Type B pancreatic cell (in vitro differentiated cells): ENCODE measurements at places on chromosomes 6 and 20. TPM values are rescaled to one million over a fixed set of nuclear protein-coding genes. Genes with fewer than 3 reads are reported as not detected.

GRCh38 chr6:41775293-41775882, 4.3 kb downstream of the FRS3 start:
- DNase-seq, result no peak
- no peak overlapping the region for H3K27ac ChIP-seq
- no peaks in the 10 kb centered on the region for H3K36me3 ChIP-seq
- H3K27me3 ChIP-seq, result no peaks in the 10 kb centered on the region
- peaks cover 5% of the 10 kb centered on the region for H3K4me1 ChIP-seq
- H3K4me3 ChIP-seq, result no peak overlapping the region

DNA sequence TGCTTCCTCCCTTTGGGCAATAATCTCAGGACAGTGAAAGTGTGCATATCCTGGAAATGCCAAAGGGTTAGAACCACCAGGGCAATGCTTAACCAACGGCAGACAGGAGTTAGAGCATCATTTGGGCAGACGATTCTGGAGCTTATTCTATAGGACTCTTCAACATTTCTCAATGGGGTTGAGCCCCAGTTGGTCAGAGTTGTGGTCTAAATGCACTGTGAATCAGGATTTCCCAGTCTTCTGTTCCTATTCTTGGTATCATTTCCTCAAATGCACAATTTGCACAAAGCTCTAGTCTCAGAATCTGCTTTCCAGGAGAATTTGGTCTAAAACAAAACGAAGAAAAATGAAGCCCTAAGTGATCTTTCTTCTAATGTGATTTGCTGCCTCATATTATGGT, 389.6 kb upstream of the JAG1 start:
- peaks cover 14% of the 10 kb centered on the region for H3K4me1 ChIP-seq
- H3K27me3 ChIP-seq, result no peaks in the 10 kb centered on the region
- H3K4me3 ChIP-seq, result no peak overlapping the region

GRCh38 chr6:4125933-4126864, 9.2 kb downstream of the ECI2 start:
- H3K27me3 ChIP-seq, result no peaks in the 10 kb centered on the region
- no peak overlapping the region for H3K4me3 ChIP-seq
- peaks cover 43% of the 10 kb centered on the region for H3K36me3 ChIP-seq
- H3K27ac ChIP-seq, result no peak overlapping the region
- H3K4me1 ChIP-seq, result no peaks in the 10 kb centered on the region

GRCh38 chr6:21811484-21811883, 217.9 kb downstream of the SOX4 start:
- no peak for DNase-seq
- peaks cover 33% of the 10 kb centered on the region for H3K4me1 ChIP-seq
- no peaks in the 10 kb centered on the region for H3K27me3 ChIP-seq
- peaks cover 41% of the 10 kb centered on the region for H3K36me3 ChIP-seq

GRCh38 chr6:114421199-114421598, 78.4 kb upstream of the HS3ST5 start:
- H3K4me3 ChIP-seq, result no peak overlapping the region
- H3K27me3 ChIP-seq, result peaks cover 18% of the 10 kb centered on the region
- peaks cover 7% of the 10 kb centered on the region for H3K4me1 ChIP-seq
- no peak for DNase-seq
- no peaks in the 10 kb centered on the region for H3K36me3 ChIP-seq

- H3K36me3 ChIP-seq, result no peaks in the 10 kb centered on the region
- no peak within 1 kb of the TSS for H3K27ac ChIP-seq
- no peak for DNase-seq
- H3K4me1 ChIP-seq, result peaks cover 4% of the 10 kb centered on the region
- no peak within 1 kb of the TSS for H3K4me3 ChIP-seq
Observed at GRCh38 chr20:63547725-63548480, at the start of gene SRMS. TSS of gene SRMS (minus strand) at chr20:63547749. CDS start at chr20:63547463, 286 bp downstream.

GRCh38 chr6:45857827-45858226, 157.8 kb downstream of the CLIC5 start:
- peaks cover 10% of the 10 kb centered on the region for H3K4me1 ChIP-seq
- no peak overlapping the region for H3K27ac ChIP-seq
- peaks cover 33% of the 10 kb centered on the region for H3K27me3 ChIP-seq
- H3K36me3 ChIP-seq, result no peaks in the 10 kb centered on the region

GRCh38 chr20:49435639-49436038, 46.8 kb downstream of the KCNB1 start:
- no peak overlapping the region for H3K27ac ChIP-seq
- DNase-seq, result no peak
- H3K4me3 ChIP-seq, result no peak overlapping the region
- H3K36me3 ChIP-seq, result no peaks in the 10 kb centered on the region
- no peaks in the 10 kb centered on the region for H3K4me1 ChIP-seq

DNA sequence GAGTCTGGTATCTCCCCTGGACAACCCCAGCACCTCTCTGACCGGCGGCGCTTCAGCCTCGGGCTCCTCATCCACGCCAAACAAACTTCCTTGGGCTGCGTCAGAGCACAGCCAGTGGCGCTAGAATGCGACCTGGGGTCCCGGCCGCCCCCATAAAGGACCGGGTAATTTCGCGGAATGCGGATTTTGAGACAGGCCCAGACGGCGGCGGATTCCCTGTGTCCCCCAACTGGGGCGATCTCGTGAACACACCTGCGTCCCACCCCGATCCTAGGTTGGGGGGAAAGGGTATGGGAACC, 1.6 kb downstream of the FOXP4 start:
- peak overlapping the region; percentile 82 for H3K27ac ChIP-seq
- H3K4me3 ChIP-seq, result peak overlapping the region; percentile 98
- peaks cover 3% of the 10 kb centered on the region for H3K27me3 ChIP-seq
- no peak for DNase-seq
- H3K4me1 ChIP-seq, result peaks cover 57% of the 10 kb centered on the region

DNA sequence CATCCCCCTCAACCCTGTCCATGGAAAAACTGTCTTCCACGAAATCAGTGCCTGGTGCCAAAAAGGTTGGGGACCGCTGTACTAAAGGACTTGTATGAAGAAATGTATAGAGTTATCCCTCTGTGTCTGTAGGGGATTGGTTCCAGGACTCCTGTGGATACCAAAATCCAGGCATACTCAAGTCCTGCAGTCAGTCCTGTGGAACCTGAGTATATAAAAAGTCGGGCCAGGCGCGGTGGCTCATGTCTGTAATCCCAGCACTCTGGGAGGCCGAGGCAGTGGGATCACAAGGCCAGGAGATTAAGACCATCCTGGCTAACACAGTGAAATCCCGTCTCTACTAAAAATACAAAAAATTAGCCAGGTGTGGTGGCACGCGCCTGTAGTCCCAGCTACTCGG, 42.0 kb downstream of the LCA5 start:
- no peak overlapping the region for H3K4me3 ChIP-seq
- no peak overlapping the region for H3K27ac ChIP-seq
- H3K36me3 ChIP-seq, result peaks cover 12% of the 10 kb centered on the region
- DNase-seq, result no peak
- H3K4me1 ChIP-seq, result no peaks in the 10 kb centered on the region

DNA sequence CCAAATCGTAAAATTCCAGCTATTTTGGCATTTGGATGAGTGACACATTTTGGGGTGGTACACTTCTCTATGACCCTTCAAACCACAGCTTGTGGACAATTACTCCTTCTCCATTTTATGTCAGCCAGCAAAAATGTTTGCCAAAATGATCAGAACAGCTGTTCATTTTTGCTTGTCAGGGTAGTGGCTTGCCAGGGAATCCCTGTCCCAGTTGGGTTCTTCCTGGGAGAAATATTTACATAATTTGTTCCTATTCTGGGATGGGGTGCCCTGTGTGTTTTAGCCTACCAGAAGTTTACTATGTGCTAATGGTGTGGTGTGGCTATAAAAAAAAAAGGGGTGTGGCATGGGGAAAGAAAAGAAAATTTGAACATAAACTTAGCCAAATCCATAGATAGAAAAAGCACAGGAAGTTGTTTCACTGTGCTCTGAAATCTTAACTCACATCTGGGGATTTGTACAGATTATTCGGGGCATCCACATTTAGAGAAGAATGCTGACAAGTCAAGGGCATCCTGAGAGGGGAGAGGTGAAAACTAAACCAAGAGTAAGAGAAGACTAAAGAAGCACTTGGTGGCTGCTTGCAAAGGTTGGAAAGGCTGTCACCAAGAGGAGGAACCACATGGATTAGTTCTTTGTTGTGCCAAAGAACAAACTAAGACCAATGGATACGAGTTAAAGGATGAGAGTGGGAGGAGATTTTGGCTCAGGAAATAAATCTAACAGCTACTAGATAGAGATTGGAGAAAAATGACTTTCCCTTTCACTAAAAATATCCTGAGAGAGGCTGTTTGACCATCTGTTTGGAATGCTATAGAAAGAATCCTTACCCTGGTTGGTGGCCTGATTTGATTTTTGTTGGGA, 55.2 kb upstream of the RBM24 start:
- DNase-seq, result no peak
- H3K36me3 ChIP-seq, result no peaks in the 10 kb centered on the region
- H3K27me3 ChIP-seq, result no peaks in the 10 kb centered on the region

GRCh38 chr6:91415031-91415605, 828.2 kb upstream of the MAP3K7 start:
- no peaks in the 10 kb centered on the region for H3K36me3 ChIP-seq
- H3K4me3 ChIP-seq, result no peak overlapping the region
- no peak overlapping the region for H3K27ac ChIP-seq
- H3K4me1 ChIP-seq, result no peaks in the 10 kb centered on the region

DNA sequence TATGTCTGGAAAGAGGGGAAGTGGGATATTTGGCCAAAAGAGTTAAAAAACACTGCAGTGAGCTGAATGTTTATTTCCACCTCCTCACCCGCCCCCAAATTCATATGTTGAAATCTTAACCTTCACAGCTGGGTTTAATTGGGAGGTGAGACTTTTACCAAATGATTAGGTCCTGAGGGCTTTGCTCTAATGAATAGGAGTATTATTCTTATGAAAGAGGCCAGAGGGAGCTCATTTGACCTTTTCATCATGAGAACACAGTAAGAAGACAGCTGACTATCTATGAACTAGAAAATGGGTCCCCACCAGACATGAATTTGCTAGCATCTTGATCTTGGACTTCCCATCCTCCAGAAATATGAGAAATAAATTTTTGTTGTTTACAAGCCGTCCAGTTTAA, 1028.9 kb downstream of the PHF3 start:
- H3K27me3 ChIP-seq, result no peaks in the 10 kb centered on the region
- no peaks in the 10 kb centered on the region for H3K4me1 ChIP-seq

DNA sequence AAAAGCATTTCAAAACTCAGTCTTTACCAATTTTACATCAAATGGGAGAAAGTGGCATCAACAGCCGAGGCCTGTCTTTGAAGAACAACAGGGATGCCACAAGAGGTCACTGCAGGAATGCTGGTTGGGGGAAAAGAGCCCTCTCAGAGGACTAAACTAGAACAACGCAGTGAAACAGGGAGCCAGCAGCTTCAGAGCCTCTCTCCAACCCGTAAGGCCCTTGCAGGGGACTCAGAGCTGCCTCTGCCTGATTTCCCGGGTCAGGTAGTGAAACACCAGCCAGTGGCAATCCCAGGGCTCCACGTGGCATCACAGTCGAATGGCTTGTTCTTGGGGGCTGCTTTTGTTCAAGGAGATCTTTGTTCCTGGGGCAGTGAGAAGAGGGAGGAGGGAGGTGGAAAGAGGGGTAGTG, 55.0 kb upstream of the KCNK16 start:
- peaks cover 5% of the 10 kb centered on the region for H3K4me1 ChIP-seq
- no peak overlapping the region for H3K4me3 ChIP-seq
- H3K27me3 ChIP-seq, result peaks cover 11% of the 10 kb centered on the region
- DNase-seq, result no peak

- peaks cover 5% of the 10 kb centered on the region for H3K4me1 ChIP-seq
- H3K27me3 ChIP-seq, result peaks cover 14% of the 10 kb centered on the region
- H3K27ac ChIP-seq, result no peak overlapping the region
- DNase-seq, result no peak
- H3K4me3 ChIP-seq, result no peak overlapping the region
Observed at GRCh38 chr20:49377326-49377725, 99.5 kb upstream of the ZNFX1 start.

DNA sequence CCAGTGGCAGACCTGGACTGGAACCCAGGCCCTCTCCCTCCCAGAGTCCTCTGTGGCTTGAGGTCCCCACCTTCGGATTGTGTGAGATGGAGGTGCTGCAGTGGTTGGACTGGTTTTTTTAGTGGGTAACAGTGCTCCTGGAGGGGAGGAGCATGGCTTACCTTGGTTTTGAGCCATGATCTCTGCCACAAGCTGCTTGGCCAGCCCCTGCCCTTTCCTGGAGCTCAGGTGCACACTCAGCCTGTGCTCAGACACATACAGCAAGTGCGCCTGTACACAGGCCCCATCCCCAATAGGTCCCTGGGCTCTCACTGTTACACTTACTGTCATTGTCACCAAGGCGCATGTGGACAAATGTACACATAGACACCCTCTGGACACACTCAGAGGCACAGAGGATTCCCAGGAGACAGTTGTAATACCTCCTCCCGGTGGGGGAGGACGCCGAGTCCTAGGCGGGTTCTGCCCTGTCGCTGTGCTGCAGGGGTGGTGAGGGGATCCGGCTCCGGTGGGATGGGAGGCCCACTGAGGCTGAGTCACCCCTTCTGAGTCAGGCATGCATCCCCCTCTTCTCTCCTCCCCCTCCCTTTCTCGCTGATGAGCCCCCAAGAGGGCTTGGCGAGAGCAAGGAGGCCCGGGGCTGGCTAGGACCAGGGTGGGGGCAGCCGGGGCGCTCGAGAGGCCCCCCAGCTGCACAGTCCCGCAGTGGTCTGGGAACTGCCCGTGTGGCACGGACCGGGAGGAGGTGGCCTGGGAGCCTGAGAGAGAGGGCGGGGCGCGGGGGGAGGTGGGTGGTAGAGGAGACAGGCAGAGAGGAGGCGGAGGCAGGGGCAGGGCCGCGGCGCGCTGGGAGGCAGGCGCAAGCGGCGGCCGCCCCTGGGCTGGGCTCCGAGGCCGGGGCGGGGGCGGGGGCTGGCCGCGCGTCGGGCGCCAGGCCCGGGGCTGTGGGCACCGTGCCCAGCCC, 522 bp upstream of the EPB41L1 start:
- peak overlapping the region; percentile 78 for H3K4me3 ChIP-seq
- no peaks in the 10 kb centered on the region for H3K36me3 ChIP-seq
- DNase-seq, result peak; percentile 79
- H3K27me3 ChIP-seq, result no peaks in the 10 kb centered on the region
- peaks cover 16% of the 10 kb centered on the region for H3K4me1 ChIP-seq

- DNase-seq, result no peak
- H3K27ac ChIP-seq, result no peak overlapping the region
- no peaks in the 10 kb centered on the region for H3K4me1 ChIP-seq
- no peak overlapping the region for H3K4me3 ChIP-seq
- no peaks in the 10 kb centered on the region for H3K36me3 ChIP-seq
Observed at GRCh38 chr6:37634238-37634826, 63.4 kb downstream of the MDGA1 start.

- peaks cover 10% of the 10 kb centered on the region for H3K4me1 ChIP-seq
- no peaks in the 10 kb centered on the region for H3K36me3 ChIP-seq
- H3K27ac ChIP-seq, result peak overlapping the region; percentile 97
- DNase-seq, result no peak
Observed at GRCh38 chr6:17705428-17705777, 1.3 kb downstream of the NUP153 start.

GRCh38 chr20:23624324-23624691, 13.4 kb downstream of the CST3 start:
- DNase-seq, result no peak
- peaks cover 4% of the 10 kb centered on the region for H3K36me3 ChIP-seq
- H3K27me3 ChIP-seq, result peaks cover 6% of the 10 kb centered on the region
- H3K4me3 ChIP-seq, result no peak overlapping the region
- H3K27ac ChIP-seq, result no peak overlapping the region
- H3K4me1 ChIP-seq, result peaks cover 8% of the 10 kb centered on the region

GRCh38 chr20:46709055-46709458, 392 bp upstream of the SLC2A10 start:
- H3K27ac ChIP-seq, result peak overlapping the region; percentile 96
- peak overlapping the region; percentile 91 for H3K4me3 ChIP-seq
- H3K36me3 ChIP-seq, result no peaks in the 10 kb centered on the region
- peaks cover 37% of the 10 kb centered on the region for H3K4me1 ChIP-seq
- DNase-seq, result no peak

COL20A1 gene
- 0.36 and 0.43 TPM in 2 replicates for total RNA-seq

CALHM4 gene
- not detected in 2 replicates for total RNA-seq

SNAP91 gene
- 3.0 and 3.4 TPM in 2 replicates for total RNA-seq

SPTLC3 gene
- 10.6 and 34.2 TPM in 2 replicates for total RNA-seq
